ENCODE measurements at places on chromosomes 3 and 15. TPM values are rescaled to one million over a fixed set of nuclear protein-coding genes. Genes with fewer than 3 reads are reported as not detected.

DNA sequence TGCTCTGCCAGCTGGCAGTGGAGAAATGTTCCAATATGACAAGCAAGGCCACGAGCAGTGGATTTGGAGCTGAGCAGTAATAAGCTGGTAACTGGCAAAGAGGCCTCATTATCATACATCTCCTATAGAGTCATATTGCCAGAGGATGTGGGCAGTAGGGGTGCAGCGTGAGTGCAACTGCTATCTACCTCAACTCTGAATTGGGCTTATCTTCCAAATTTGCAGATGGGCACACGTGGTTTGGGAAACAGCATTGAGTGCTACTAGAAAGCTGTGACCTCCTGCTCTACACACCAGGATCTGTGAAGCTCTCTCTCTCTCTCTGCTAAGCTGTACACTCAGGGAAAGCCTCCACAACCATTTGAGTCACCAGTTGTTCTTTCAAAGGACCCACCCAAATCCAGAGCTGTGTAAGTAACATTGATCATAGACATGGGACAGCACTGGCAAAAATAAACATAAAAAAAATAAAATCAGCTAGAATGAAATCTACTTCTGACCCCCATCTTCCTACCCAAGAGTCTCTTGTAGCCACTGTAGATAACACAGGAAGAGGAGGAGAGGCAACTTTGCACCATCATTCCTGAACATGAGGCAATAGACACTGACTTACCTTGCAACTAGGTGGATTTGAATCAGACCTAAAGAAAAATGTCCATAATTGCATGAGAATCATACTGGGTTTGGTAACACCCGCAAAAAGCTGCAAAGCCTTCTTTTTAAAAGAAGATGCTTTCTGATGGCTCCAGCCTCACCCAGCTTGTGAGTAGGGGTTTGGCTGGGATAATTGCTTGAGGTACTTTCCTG is 82.9 kb upstream of the THBS1 start:
- no peaks in the 10 kb centered on the region for H3K27me3 ChIP-seq
- H3K27ac ChIP-seq: no peak overlapping the region
- no peak for DNase-seq
- H3K36me3 ChIP-seq: no peaks in the 10 kb centered on the region

DNA sequence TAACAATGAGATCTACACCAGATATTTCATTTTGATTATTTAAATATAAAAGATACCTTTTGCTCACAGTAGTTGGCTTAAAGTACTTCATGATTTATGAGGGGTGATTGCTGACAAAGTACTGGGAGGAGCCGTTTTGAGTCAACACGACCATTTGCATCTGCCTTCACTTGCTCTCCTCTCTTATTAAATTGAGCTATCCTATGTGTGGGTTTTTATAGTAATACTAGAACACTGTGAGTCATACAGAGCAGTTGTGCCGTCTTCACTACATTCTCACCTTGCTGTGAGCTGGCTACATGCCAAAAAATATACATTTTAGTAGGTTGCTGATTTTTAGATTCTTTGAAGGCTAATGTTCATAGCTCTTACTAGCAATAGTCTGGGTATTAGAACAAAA is 161.2 kb downstream of the ALCAM start:
- no peak overlapping the region for H3K27ac ChIP-seq
- H3K36me3 ChIP-seq: no peaks in the 10 kb centered on the region
- no peak for DNase-seq
- H3K4me1 ChIP-seq: no peaks in the 10 kb centered on the region
- no peak overlapping the region for H3K4me3 ChIP-seq
- H3K27me3 ChIP-seq: no peaks in the 10 kb centered on the region

DNA sequence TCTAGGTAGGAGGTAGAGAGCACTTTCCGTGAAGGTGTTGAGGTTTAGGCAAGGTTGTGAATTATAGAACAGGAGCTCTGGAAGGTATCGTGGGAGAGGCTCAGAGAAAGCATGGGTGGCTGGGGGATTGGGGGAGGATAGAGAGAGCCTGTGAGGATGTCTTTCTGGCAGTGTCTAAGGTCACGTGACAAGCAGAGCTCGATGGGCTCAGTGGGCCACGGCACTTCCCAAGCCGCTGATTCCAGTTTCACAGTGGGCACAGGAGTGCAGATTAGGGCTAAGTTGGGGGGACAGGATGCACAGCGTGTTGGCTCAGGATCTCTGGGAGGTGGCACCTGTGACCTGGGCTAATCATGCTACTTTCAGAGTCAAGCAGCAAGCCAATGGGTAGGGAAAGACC is 52.0 kb downstream of the CEMIP start:
- no peaks in the 10 kb centered on the region for H3K27me3 ChIP-seq
- no peak overlapping the region for H3K4me3 ChIP-seq
- no peak for DNase-seq
- H3K36me3 ChIP-seq: no peaks in the 10 kb centered on the region

DNA sequence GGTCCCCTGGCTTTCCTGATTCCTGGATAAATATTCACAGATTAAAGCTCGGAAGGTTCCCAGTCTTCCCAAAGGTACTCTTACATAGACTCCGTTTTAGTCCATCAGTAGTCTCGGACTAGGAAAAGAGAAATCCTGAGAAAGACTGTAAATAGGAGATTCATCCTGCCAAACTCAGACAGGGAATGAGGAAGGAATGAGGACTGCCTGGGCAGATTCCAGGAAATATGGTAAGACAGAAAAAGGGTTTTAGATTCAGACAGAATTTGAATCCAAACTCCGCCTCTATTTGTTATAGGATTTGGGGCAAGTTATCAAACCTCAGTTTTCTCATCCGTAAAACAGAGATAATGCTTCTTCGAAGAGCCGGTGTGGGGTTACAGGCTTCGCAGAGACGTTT is 77.8 kb upstream of the VGLL4 start:
- no peaks in the 10 kb centered on the region for H3K36me3 ChIP-seq
- H3K4me1 ChIP-seq: peaks cover 21% of the 10 kb centered on the region
- H3K4me3 ChIP-seq: no peak overlapping the region

- no peak overlapping the region for H3K27ac ChIP-seq
- no peaks in the 10 kb centered on the region for H3K27me3 ChIP-seq
- DNase-seq: no peak
- no peaks in the 10 kb centered on the region for H3K4me1 ChIP-seq
These were observed 179.8 kb downstream of the SNRPN start for GRCh38 chr15:25134546-25134945.

GRCh38 chr3:153182501-153183293 is 20.7 kb downstream of the RAP2B start:
- H3K4me3 ChIP-seq: no peak overlapping the region
- no peak overlapping the region for H3K27ac ChIP-seq
- no peaks in the 10 kb centered on the region for H3K27me3 ChIP-seq
- H3K36me3 ChIP-seq: no peaks in the 10 kb centered on the region

SLC22A13 gene
- total RNA-seq: 0.76 TPM

SAXO2 gene
- total RNA-seq: not detected

ITGA11 gene
- not detected for total RNA-seq

NISCH gene
- total RNA-seq: 168 TPM
